ENCODE measurements at places on chromosomes 6 and 20.

DNA sequence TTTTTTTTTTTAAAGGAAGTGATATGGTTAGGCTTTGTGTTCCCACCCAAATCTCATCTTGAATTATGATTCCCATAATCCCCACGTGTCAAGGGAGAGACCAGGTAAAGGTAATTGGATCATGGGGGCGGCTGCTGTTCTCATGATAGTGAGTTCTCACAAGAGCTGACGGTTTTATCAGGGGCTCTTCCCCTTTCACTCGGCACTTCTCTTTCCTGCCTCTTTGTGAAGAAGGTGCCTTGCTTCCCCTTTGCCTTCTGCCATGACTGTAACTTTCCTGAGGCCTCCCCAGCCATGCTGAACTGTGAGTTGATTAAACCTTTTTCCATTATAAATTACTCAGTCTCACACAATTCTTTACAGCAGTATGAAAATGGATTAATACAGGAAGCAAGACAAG lies 64.3 kb downstream of the ZFP64 start:
- no peak for DNase-seq

- DNase-seq: no peak
Measured at GRCh38 chr20:57594092-57594951, 25.9 kb downstream of the ZBP1 start.

DNA sequence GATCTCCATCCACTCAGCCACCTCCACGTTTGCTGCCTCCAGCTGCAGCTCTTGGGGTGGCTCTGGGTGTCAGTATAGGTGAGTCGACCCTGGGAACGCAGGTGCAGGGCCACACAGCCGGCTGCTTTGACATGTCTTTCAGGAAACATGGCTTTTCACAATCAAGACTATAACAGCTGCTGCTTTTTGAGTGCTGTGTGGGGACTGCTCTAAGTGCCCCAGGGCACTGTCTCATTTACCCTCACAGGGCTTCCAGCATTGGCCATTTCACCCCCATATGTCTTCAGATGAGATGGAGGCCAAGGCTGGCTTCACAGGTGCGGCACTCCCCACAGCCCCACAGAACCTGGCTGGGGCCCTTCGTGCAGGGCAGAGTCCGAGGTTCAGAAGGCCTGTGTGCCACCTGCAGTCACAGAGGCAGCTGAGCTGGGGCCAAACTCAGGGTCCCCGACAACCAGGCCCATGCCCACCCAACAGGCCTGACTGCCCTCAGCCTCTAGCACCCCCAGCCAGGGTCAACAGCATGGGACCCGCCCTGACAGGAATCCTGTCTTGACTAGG lies 14.9 kb upstream of the CST7 start:
- no peak for DNase-seq

DNA sequence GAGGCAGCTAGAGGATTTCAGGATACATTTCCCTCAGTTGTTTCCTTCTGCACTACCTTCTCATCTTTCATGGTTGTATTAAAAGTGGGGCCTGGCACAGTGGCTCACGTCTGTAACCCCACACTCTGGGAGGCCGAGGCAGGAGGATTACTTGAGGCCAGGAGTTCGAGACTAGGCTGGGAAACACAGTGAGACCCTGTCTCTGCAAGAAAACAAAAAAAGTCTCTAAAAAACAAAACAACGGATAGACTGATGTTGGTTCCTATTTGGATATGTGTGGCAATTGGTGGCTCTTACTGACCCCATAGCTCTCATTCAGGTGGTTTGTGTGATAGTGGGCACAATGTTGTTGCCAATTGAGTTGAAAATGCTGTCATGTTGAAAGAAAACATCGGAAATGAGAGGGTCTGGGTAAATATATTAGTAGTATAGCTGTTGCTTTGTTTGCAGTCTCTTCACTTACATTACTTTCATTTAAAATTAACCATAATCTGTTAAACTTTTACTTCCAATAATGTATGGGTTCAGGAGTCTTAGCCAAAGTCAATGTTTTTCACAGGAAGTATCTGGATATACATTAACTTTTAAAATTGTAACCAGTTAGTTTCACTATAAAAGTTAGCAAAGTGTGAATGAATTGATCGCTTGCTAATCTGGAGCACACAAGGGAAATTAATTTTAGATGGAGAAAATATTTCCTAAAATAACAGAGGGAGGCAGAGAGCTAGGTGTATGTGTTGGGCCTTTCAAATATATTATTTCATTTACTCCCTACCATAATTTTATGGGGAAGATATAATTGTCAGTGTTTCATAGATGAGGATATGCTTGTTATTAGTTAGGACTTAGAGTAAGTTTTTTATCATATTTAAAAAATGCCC lies 31.1 kb downstream of the UTRN start:
- DNase-seq: no peak

DNA sequence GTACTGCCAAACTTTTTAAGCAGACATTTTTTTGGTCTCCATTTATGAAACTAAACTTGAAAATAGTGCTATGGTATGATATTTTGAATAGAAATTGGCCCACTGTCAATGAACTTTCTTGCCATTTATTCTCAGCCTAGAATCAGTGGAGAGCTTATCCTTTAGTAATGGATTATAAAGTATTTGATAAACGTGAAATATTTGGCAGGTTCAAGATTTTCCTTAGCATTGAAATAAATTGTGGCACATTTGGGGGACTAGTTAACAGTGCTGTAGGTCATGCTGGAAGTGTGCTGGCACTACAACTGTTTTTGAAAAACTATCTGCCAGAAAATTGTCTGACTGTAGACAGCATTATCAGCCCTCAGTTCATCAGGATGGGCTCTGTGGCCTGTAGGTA lies 2.1 kb downstream of the PRSS35 start:
- DNase-seq: no peak

GRCh38 chr6:32393665-32394420 lies 13.1 kb downstream of the BTNL2 start:
- DNase-seq: no peak

DNA sequence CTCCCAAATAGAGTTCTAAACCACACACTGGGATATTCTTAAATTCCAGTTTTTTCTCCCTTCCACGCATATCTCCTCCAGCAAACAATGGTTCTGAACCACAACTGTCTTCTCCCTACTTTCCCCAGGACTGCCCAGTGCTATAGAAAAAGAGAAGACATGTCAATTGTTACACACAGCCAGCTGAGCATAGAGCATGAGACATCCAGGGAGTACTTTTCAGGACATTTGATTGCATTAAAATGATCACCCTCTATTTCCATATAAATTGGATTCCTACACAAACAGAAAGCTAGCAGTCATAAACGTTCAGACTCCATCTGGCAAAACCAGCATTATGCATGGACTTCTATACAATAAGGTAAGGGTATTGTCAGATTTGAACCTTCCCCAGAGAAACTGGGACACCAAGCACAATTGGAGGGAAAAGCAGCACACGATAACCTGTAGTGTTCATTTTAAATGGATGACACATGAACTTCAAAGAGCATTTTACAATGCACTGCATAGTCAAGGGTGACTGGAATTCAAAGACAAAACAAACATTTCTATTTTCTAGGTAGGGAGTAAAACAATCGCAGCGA lies 93.1 kb upstream of the HEY2 start:
- no peak for DNase-seq

DNA sequence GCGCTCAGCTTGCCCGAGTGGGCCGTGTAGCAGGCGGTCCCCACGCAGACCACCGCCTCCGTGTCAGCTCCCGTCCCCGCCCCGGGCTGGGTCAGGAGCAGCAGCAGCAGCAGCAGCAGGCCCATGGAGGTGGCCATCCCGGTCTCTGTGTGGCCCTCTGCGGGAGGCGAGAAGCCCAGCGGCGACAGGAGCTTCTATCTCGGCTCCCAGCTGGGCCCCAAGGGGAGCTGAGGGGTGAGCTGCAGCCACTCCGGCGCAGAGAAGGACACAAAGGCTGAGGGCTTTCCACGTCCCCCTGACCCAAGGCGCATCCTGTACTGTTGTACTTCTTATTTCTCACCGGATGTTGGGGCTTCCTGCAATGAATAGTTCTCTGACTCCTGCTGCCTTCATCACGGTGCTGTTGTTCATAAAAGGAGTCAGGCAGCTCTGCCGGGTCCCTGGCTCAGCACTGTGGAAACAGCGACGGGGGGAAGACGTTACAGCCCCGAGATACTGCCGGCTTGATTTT lies at the start of gene CD93:
Gene CD93 (minus strand): TSS at position 269 of the 511 bp plus-strand sequence. CDS start 132 bp downstream, at position 137.
- DNase-seq: no peak

DNA sequence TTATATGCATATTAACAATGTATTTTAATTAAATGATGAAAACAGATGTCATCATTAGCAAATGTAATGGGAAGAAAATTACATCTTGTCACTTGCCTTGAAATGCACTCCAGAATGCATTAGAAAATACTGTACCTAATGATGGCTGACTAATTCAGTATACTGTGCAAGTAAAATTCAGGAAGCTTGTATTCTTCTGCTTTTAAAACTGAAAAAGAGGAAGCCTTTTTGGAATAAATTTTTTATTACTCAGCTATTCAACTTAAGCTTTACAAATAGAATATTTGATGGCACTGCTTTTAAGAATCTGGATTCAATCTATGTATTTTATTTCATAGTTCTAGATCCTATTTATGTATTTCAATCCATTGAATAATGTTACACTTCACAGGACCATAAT lies 195.5 kb downstream of the RIMS1 start:
- DNase-seq: no peak

DNA sequence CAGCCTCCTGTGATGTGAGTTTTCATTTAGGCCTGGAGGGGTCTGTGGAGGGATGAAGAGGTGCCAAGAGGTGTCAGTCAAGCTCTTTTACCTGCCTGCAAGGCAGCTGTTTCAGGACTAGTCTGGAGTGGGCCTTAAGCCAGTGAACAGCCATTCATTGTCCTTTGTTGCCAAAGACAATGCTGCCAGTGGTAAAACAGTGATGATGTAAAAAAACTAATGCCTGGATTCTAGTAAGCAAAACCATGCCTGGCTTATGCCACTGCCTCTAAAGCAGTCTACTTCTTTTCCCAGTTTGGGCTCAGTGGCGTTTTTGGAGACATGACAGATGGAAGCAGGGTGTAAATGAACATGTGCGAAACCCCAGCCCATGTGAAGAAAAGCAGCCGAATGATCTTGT lies 93.5 kb upstream of the KCNK16 start:
- no peak for DNase-seq

DNA sequence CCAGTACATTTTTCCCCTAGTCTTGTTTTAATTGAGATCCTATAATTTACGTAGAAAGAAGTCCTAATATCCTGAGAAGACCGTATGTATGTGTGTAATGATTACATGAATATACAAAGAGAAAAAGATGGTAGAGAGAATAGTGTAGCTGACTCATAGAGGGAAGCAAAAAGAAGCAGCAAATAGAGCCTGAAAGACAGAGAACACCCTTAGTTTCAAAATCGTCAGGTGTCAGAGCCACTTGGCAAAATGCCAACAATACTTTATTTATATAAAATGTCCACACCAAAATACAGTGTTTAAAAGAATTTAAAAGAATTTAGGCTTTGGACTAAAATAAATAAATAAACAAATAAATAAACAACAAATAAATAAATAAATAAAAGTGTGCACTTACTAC lies 1414.1 kb upstream of the EYS start:
- no peak for DNase-seq

GRCh38 chr6:169243186-169243585 lies 10.5 kb downstream of the THBS2 start:
- no peak for DNase-seq

DNA sequence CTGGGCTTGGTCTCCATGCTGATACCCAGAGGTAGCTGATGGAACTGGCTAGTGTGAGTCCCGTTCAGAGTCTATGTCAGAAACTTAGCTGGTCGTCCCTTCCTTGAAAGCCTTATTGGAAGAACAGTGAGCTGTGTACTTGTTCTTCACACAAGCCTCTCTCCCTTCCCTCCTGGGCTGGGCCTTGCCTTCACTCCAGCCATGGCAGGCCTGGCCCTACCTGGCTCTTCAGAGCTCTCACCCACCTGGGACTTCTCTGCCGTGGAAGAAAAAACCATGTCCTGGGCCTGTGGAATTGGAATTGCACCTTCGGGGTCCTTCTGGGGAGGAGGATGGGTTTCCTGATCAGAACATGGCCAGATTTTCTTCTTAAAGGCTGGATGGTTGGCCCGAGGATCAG lies 20.3 kb upstream of the ZNF831 start:
- no peak for DNase-seq

DNA sequence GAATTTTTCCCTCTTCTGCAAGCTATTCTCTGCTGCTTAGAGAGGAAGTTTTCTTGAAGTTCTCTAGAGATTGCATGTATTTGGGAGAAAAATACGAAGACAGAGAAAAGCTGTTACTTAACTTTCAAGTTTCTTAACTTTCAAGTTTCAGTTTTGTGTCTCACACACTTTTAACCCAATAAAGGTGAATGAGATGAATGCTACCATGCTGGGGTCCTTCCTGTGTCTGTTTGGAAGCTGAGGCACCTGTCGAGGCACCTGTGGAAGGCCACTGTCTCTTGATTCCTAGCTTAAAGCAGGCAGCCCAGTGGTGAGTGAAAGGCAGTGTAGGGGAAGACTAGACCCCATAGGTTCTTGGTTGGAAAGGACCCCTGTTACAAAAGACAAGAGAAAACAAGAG lies 372.8 kb upstream of the JARID2 start:
- DNase-seq: no peak

GRCh38 chr6:111872401-111873177 lies 663 bp downstream of the FYN start:
- DNase-seq: peak; percentile 51

- no peak for DNase-seq
Measured at GRCh38 chr6:144148886-144149285, 1.4 kb upstream of the STX11 start.

DNA sequence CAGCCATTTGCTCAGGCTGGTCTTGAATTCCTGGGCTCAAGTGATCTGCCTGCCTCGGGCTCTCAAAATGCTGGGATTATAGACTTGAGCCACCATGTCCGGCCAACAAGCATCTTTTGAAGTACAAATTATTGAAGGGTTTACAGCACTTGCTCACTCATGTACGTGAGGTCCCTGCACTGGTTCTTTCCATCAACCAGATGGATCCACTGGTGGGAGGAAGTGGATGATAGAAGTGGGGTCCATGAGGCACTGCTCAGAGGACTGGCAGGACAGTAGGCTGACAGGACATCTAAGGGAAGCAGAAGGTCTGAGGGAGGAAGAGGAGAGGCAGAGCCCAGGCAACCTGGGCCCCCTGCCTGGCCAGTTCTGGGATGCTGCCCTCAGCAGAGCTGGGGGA lies 109.2 kb upstream of the NXT1 start:
- DNase-seq: no peak
